ENCODE measurements at places on chromosomes 11 and 22. TPM values are rescaled to one million over a fixed set of nuclear protein-coding genes. Genes with fewer than 3 reads are reported as not detected.

DNA sequence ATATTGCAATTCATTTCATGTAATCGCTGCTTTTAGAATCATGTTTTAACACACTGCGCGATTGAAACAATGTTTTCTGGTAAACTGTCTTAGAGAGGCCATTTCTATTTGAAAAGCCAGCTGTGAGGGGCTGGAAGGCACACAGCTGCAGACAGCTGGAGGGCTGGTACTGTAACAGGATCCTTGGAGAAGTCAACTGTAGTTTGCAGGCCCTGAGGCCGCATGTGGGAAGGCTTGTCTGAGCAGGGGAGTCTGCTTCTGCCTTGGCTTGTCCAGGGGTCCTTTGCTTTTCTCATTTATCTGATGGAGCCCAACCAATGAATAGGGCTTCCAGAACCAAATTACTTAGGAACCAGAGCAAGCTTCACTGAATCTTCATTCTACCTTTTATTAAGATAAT, 313.5 kb downstream of the BLID start:
- peaks cover 12% of the 10 kb centered on the region for H3K4me1 ChIP-seq
- no peaks in the 10 kb centered on the region for H3K27me3 ChIP-seq
- peak overlapping the region; percentile 71 for H3K4me3 ChIP-seq

- H3K27me3 ChIP-seq, result no peaks in the 10 kb centered on the region
- DNase-seq, result no peak
- no peaks in the 10 kb centered on the region for H3K4me1 ChIP-seq
- no peak overlapping the region for H3K4me3 ChIP-seq
- no peak overlapping the region for H3K27ac ChIP-seq
Observed at GRCh38 chr22:48084041-48084728, 1321.7 kb downstream of the TBC1D22A start.

Gene PLEKHA7
- 21.0 TPM for total RNA-seq

Gene OR4C15
- total RNA-seq, result not detected

DNA sequence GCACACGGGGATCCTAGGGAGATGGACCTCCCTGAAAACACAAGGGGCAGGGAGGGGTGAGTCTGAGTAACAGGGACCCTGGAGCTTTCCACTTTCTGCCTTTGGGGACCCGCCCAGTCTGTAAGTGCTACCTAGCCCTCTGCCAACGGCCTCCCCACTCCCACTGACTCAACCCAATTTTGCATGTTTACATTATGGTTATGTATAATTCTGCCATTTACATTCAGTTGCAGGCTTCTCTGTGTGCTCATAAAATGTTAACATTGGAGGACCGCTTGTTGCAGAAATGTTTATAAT, 105.8 kb downstream of the DSCAML1 start:
- no peak overlapping the region for H3K4me3 ChIP-seq
- no peak for DNase-seq
- H3K4me1 ChIP-seq, result no peaks in the 10 kb centered on the region
- no peak overlapping the region for H3K27ac ChIP-seq
- no peaks in the 10 kb centered on the region for H3K36me3 ChIP-seq
- H3K27me3 ChIP-seq, result no peaks in the 10 kb centered on the region

DNA sequence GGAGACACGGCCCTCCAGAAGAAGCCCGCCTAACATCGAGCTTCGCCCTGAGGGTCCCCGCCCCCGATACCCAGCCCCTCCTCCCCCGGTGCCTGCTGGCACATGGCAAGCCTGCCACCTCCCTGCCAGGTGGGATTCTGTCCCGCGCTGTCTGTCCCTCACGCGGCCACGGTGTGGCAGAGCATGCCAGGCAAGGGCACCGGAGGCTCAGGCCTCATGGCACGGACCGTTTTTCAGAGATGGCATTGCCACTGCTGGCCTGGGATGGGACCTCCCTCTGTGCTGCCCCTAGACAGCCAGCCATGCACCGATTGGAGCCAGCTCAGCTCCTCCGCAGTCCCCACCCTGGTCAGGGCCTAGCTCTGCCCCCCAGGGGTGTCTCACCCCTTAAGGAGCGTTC, 19.4 kb downstream of the MRPL23 start:
- no peak overlapping the region for H3K27ac ChIP-seq
- H3K4me3 ChIP-seq, result no peak overlapping the region
- no peaks in the 10 kb centered on the region for H3K4me1 ChIP-seq

Gene PARVG
- total RNA-seq, result 1.3 TPM

DNA sequence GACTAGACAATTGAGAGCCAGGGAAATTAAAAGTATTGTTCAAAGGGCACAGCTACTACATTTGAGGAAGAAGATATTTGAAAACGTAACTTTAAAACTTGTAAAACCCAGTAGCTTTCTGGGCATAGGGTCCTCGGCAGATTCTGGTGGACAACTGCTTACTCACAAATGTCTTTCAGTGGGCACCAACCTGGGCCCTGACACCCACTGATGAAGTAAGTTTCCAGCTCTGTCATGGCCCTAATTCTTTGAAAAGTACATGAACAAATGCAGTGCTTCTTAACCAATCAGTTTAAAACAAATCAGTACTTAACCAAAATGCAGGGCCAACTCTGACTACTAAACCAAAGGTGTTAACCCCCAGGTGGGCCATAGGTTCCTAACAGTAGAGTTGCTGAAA, 1170.1 kb downstream of the LRRC4C start:
- H3K27ac ChIP-seq, result no peak overlapping the region
- DNase-seq, result no peak
- H3K4me3 ChIP-seq, result no peak overlapping the region
- no peaks in the 10 kb centered on the region for H3K36me3 ChIP-seq
- no peaks in the 10 kb centered on the region for H3K4me1 ChIP-seq
- H3K27me3 ChIP-seq, result peaks cover 12% of the 10 kb centered on the region

GRCh38 chr11:15867871-15868270, 488.5 kb downstream of the SOX6 start:
- H3K27ac ChIP-seq, result no peak overlapping the region
- no peaks in the 10 kb centered on the region for H3K27me3 ChIP-seq
- H3K4me1 ChIP-seq, result peaks cover 13% of the 10 kb centered on the region
- peaks cover 2% of the 10 kb centered on the region for H3K36me3 ChIP-seq
- no peak overlapping the region for H3K4me3 ChIP-seq

Gene TMEM191C
- 4.2 TPM for total RNA-seq

DNA sequence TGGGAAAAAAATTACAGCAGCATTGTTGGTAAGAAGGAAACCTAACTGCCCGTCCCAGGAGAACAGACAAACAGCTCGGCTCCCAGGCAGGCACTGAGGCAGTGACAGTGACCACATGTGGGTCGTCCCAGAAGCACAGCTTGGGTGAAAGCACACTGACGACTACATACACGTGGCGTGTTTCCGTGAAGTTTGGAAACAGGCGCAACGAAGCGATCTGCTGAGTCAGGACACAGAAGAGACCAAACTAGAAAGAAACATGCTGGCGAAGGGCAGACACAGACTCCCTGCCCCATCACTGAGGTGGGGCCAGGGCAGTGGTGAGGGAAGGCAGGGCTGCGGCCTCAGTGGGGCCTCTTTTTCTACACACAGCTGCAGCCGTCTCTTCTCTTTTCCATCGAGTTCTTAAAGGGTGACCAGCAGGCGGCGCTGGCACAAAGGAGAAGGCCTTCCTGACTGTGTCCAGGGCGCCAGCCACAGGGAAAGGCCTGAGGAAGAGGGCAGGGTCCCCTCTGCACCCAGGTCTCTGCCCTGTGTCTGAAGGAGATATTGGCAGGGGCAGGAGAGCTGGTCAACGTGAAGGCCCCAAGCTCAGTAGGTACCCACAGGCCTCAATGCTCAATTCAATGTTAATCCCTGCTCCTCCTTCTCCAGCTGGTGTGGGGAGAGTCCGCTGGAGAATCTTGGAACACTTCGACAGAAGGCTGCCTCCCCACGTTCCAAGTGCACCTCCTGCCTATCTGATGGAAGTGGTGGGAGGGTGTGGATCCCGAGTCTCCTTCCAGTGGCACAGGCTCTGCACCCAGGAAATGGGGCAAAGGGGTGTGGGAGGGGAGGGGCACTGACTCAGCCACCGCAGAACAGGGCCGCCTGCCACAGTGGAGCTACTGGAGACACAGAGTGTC, 19.9 kb downstream of the CARS1 start:
- H3K4me1 ChIP-seq, result no peaks in the 10 kb centered on the region
- H3K27ac ChIP-seq, result no peak overlapping the region
- peak; percentile 84 for DNase-seq
- H3K4me3 ChIP-seq, result no peak overlapping the region
- no peaks in the 10 kb centered on the region for H3K27me3 ChIP-seq
